ENCODE measurements at places on chromosomes 5 and 9.

DNA sequence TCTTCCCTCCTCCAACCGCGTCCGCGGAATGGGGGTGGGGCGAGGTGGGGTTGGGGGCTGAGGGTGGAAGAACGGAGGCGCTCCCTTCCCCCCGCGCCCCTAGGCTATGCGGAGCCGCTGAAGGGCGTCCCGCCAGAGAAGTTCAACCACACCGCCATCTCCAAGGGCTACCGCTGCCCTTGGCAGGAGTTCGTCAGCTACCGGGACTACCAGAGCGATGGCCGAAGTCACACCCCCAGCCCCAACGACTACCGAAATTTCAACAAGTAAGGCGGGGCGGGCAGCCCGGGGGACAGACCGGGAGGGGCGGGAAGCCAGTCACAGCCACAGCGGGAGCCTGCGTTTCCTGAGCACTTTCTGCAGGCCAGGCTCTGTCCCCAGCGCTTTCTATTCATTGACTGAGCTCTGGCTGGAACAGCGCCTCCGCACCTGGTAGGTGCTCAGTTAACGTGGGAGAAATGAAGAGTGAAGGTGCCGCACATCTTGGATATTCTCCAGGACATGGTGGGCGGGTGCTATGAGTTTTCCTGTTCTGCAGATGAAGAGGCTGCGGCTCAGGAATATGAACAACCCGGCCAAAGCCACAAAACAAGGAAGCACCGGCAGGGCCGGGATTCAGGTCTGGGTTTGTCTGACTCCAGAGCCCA, 11.3 kb downstream of the MYOZ3 start:
- DNase-seq = peak; percentile 16

- no peak for DNase-seq
Observed at GRCh38 chr9:133770076-133770777, 32.1 kb upstream of the SARDH start.

GRCh38 chr9:122832194-122832593, 3.8 kb upstream of the PDCL start:
- DNase-seq = no peak

DNA sequence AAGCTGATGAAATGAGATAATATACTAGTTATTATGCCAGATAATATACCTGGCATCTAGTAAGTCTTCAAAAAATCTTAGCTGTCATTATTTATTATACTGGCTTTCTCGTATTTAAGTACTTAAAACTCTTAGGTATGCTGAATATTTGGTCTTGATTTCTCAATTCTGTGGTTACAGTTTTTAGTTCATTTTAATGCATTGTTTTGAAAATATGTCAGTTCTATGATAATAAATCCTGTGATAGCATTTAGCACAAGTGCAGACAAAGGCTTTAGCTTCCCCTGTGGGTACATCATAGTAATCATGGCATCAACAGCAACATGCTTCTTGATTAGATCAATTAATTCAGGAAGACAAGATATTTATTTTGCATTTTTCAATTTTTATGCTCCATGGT, 133.0 kb downstream of the SMC2 start:
- DNase-seq = no peak

DNA sequence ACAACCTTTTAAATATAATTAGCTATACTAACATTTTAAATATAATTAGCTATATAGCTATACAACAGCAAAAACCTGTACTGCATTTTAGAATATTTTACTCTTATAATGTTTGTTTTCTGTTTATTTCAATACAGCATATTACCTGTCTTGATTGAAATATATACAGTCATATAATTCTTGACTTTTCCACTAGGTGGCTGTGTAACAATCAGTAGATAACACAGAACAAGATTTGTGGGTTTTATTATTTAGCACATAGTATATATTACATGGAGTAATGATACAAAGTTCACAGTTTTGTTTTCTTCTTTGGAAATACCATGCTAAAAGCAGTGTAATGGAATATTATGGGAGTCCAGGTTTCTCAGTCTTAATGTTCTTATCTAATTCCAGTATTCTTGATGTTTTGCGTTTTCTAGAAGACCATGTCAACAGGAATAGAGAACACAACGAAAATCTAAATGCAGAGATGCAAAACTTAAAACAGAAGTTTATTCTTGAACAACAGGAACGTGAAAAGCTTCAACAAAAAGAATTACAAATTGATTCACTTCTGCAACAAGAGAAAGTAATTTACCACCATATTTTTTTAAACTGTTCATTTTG, 13.3 kb downstream of the HMMR start:
- DNase-seq = no peak

DNA sequence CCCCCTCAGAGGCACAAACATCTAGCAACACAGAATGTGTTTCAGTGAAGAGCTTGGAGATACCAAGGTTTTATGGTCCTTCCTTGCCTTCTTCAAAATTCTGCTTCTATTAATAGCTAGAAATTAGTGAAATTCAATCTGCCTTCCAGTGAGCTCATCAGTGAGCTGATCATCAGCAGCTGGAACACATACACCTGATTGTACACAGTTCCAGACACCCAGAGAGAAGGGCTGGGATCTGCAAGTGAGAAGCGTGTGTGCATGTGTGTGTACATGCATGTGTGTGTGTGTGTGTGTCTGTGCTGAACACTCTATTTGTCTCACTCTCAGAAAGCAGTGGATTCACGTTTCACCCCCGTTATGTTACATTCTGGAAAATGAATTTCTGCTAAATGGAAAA, 28.5 kb downstream of the CFAP90 start:
- DNase-seq = no peak

- DNase-seq = no peak
Observed at GRCh38 chr5:18091758-18092157, 457.5 kb downstream of the TAF11L14 start.

- no peak for DNase-seq
Observed at GRCh38 chr5:107472620-107473064, 198.1 kb downstream of the EFNA5 start.

DNA sequence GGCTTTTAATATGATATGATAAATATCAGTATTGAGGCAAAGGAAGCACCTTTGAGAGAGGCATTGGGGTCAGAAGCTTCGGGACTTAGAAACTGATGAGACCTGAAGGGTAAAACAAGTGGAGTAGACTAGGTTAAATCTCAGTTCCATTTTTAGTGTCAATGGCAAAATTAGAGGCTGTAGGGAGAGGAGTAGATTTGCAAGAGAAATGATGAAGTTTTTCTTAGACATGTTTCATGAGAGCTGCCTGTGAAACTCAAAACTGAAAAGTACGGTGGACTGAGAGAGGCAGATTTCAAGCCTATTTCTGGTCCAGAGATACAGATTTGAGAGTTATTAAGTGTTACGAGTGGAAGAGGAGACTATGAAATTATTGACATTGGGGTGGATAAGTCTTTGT, 278.5 kb downstream of the TAF11L14 start:
- DNase-seq = no peak

- DNase-seq = no peak
Observed at GRCh38 chr9:92650296-92650695, 19.6 kb downstream of the IPPK start.

- DNase-seq = no peak
Observed at GRCh38 chr9:111282845-111283244, 47.2 kb downstream of the OR2K2 start.

DNA sequence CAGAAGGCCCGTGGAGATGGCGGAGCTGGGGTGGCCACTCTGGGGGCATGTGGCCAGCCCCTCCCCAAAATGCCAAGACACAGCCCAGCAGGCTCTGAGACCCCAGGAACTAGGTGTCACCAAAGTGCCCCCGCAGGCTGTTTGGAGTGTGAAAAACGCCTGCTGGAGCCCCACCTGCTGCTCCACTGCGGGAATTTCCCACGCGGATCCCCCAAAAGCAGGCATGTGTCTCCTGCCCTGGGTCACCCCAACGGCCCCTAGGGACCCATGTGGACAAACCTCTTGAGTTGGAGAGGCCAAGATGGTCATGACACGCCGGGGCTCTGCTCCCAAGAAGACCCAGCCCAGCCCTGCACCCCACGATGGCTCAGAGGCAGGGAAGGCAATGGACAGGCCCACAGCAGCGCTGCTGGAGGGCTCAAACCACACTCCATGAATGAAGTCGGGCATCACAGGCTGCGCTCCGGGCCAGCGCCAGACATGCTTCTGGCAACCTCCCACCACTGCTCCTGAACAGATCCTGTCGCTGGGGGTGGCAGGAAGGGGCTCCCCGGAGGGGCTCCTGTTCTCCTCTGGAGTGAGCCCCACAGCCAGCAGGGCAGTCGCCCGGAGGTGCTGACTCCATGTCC, 15.3 kb downstream of the NOTCH1 start:
- no peak for DNase-seq

GRCh38 chr5:36705055-36705454, 98.6 kb downstream of the SLC1A3 start:
- DNase-seq = no peak

- DNase-seq = no peak
Observed at GRCh38 chr5:67015541-67016191, 180.9 kb downstream of the CD180 start.

- no peak for DNase-seq
Observed at GRCh38 chr5:111398013-111398412, 114.3 kb downstream of the STARD4 start.

DNA sequence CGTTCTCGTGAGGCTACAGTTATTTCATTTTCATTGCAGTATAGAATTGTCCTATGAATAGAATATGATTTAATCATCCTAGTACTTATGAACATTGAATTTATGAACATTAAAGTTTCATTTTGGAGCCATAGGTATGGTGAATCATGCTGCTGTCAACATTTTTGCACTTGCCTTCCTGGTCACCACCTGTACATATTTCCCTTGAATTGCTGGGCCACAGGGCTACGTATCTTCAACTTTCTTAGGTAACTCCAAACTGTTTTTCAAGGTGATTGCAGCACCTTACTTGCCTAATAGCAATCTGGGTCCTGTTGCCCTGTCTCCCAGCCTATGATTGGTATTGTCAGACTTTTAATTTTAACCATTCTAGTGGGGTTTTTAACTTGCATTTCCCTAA, 6.5 kb upstream of the RNF145 start:
- no peak for DNase-seq

DNA sequence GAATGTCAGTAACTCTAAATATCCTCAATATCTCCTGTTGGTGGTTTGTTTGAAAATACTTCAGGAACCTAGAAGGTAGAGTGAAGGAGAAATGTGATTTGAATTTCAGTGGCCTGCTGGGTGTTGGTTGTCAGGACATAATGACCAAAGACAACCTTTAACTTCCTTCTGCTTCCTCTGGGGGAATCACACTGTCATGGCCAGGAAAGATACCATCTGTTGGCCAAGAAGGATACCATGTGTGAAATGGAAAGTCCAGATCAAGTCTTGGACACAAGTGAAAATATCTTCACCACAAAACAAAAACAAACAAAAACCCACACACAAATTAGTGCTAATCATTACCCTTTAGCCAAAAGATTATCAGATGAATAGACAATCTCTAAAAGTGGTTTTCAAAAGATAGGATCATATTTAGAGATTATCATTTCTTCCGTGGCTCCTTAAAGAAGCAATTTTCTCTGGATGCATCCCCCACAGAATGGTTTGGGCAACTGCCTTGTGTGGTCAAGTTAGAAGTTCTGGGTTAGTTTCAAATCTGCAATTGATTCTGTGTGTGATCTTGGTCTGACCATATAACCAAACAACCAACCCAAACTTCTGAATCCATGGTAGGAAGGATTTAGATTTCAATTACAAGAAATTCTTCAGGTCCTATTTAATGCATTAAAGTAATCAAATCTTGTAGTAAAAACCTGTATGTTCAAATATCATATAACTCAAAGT, 1.6 kb downstream of the C1QTNF3 start:
- no peak for DNase-seq

- DNase-seq = no peak
Observed at GRCh38 chr9:6109571-6109970, 94.1 kb upstream of the RANBP6 start.

- DNase-seq = no peak
Observed at GRCh38 chr9:137383081-137383783, 39.7 kb downstream of the EXD3 start.

DNA sequence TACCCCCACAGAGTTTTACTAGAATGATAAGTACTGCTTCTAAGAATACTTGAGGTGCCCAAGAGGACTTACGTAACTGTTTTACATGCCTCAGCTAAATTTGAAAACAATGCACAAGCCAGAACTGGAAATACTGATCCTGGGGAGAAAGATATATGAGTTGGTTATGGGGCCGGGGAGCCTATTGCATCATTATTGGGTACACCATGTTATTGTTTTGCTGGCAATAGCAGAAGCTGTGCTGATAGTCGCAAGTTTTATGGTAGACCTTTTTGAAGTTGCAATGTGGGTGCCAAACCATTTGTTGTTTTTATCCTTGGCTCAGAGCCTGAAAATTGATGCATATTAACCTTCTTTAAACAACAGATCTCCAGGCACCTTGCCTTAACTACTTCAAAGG, 108.4 kb upstream of the DHFR start:
- DNase-seq = no peak

GRCh38 chr9:95137587-95138145, 179.8 kb downstream of the FANCC start:
- DNase-seq = no peak

- no peak for DNase-seq
Observed at GRCh38 chr5:142390334-142390733, 65.5 kb upstream of the SPRY4 start.

GRCh38 chr5:143066556-143067281, 296.5 kb downstream of the ARHGAP26 start:
- DNase-seq = no peak

DNA sequence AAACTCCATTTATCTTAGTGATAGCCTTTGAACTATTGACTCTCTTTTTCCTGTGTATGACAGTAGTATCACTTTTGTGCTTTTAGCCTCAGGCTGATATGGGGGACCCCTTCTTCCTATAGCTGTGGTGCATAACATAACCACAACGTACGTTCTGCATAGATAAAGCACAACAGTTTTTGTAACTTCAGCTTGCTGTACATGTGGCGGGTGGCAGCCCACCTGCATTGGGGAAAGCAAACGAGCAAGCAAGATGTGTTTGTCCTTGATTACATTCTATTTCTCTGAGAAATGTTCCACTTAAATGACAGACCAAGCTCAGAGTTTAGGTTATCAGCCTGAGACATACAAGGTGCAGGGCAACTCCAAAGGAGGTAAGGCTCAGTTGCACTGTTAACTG, 309.4 kb downstream of the KDM4C start:
- DNase-seq = no peak

- DNase-seq = no peak
Observed at GRCh38 chr9:84799251-84799650, 129.7 kb downstream of the NTRK2 start.

- no peak for DNase-seq
Observed at GRCh38 chr5:136901-137300, 44.9 kb downstream of the PLEKHG4B start.

- DNase-seq = no peak
Observed at GRCh38 chr5:167912941-167913665, 378.3 kb upstream of the WWC1 start.

GRCh38 chr5:160657622-160658458, 194.2 kb downstream of the ATP10B start:
- no peak for DNase-seq

- no peak for DNase-seq
Observed at GRCh38 chr9:75712700-75713099, 177.8 kb upstream of the PCSK5 start.
